ENCODE measurements at places on chromosomes 12 and 14.

GRCh38 chr14:21711360-21711961, 37.8 kb upstream of the OR4E1 start:
- DNase-seq, result peak; percentile 30

DNA sequence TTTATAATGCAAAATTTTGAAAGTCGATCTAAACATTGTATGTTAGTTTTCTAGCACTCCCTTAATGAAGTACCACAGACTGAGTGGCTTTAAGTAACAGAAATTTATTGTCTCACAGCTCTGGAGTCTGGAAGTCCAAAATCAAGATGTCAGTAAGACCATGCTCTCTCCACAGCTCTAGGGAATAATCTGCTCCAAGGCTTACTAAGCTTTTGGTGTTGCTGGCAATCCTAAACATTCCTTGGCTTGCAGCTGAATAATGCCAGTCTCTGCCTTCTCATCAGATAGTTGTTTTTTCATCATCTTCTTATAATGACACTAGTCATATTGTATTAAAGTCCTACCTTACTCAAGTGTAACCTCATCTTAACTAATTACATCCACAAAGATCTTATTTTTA, 102.2 kb downstream of the RASSF9 start:
- peak; percentile 25 for DNase-seq

- no peak for DNase-seq
Measured at GRCh38 chr12:31568498-31568897, 22.4 kb downstream of the DENND5B start.

- peak; percentile 83 for DNase-seq
Measured at GRCh38 chr12:49623142-49623904, at the start of gene PRPF40B. Gene PRPF40B (plus strand): TSS chr12:49623561. CDS start chr12:49623591, 30 bp downstream.

DNA sequence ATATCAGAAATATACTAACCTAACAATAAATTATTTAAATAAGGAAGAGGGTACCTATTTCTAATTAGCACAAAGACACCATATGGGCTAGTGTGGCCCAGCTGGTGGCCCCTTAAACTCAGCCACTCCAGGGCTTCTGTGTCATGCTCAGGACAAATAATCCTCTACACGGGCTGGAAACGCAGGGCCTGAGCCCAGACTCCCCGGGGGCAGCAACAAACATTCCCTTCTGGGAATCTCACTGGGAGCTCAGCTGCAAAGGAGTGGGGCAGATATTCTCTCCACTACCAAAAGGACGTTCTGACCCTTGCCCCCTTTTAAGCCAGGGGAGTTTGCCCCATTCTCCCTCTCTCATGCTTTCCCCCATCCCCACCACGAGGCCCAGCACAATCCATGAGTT, 43.7 kb upstream of the ELK3 start:
- no peak for DNase-seq

- peak; percentile 69 for DNase-seq
Measured at GRCh38 chr12:121582583-121583333, 1.9 kb upstream of the KDM2B start.

DNA sequence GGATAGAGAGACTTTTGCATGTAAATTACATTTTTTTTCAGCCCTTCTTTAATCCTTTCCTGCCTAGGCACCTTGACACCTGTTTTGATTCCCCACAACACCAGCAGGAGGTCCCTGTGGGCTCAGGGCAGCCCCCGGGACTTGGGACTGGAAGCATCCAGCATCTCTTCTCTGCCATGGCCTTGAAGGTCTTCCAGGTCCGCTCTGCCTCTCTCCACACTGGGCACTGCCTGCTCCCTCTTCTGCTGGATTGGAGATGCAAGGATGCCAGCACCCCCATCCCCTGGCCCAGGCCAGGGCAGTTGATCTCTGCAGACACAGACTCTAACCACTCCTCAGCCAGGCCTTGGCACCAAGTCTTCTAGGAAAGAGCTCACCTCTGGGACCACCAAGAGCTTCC, 134.5 kb upstream of the C14orf180 start:
- no peak for DNase-seq
